ENCODE measurements at places on chromosomes 4 and X. TPM values are rescaled to one million over a fixed set of nuclear protein-coding genes. Genes with fewer than 3 reads are reported as not detected.

Gene TMPRSS11D
- total RNA-seq: not detected

Gene FTHL17
- total RNA-seq: not detected

Gene LGI2
- total RNA-seq: 1.0 TPM

Gene ETDB
- total RNA-seq: not detected

Gene ZFP92
- 0.38 TPM for total RNA-seq

Gene ASB11
- 53.4 TPM for total RNA-seq

Gene POLN
- 0.84 TPM for total RNA-seq

Gene ARX
- 3.1 TPM for total RNA-seq

Gene WDR13
- 103 TPM for total RNA-seq

Gene FGF2
- total RNA-seq: 2.0 TPM

Gene CXorf49
- not detected for total RNA-seq

Gene CPE
- total RNA-seq: 26.5 TPM

Gene NUDT10
- not detected for total RNA-seq

Gene PHEX
- not detected for total RNA-seq

Gene EVC2
- 0.44 TPM for total RNA-seq

Gene NUP62CL
- 0.34 TPM for total RNA-seq

Gene XAGE1A
- not detected for total RNA-seq

Gene TRIM60
- total RNA-seq: not detected

Gene PIGA
- total RNA-seq: 5.8 TPM

Gene MSX1
- total RNA-seq: 1.4 TPM

Gene VCX3A
- not detected for total RNA-seq

Gene FAM53A
- 1.9 TPM for total RNA-seq

Gene TLL1
- 0.54 TPM for total RNA-seq

Gene LRCH2
- 0.38 TPM for total RNA-seq

Gene FGFBP1
- total RNA-seq: not detected

Gene DCLK2
- total RNA-seq: 1.1 TPM

Gene RBPJ
- total RNA-seq: 44.4 TPM

Gene GRIA2
- not detected for total RNA-seq

Gene YTHDC1
- total RNA-seq: 43.2 TPM

Gene FRG2
- total RNA-seq: not detected

Gene AFF2
- 0.32 TPM for total RNA-seq

Gene CTPS2
- 3.8 TPM for total RNA-seq

Gene SLC2A9
- total RNA-seq: 0.71 TPM

Gene CSAG1
- total RNA-seq: not detected

All from psoas muscle (tissue), 8 donors.